Natural killer cell treated with Interleukin-12 subunit alpha and Interleukin-12 subunit beta and Interleukin-15 and Interleukin-18, amount 100 ng/mL, for 72 hours (primary cell): ENCODE measurements at places on chromosomes 13 and 19. TPM values are rescaled to one million over a fixed set of nuclear protein-coding genes. Genes with fewer than 3 reads are reported as not detected.

GRCh38 chr19:30227012-30227621, 145.1 kb upstream of the ZNF536 start:
- peaks cover 48% of the 10 kb centered on the region for H3K27me3 ChIP-seq
- H3K36me3 ChIP-seq: peaks cover 11% of the 10 kb centered on the region
- H3K27ac ChIP-seq: peak overlapping the region; percentile 31
- DNase-seq: no peak

GRCh38 chr13:113971471-113972231, 2.2 kb downstream of the C13orf46 start:
- H3K27me3 ChIP-seq: no peaks in the 10 kb centered on the region
- no peak overlapping the region for H3K27ac ChIP-seq
- no peaks in the 10 kb centered on the region for H3K36me3 ChIP-seq
- H3K4me3 ChIP-seq: no peak overlapping the region
- DNase-seq: peak; percentile 52

DNA sequence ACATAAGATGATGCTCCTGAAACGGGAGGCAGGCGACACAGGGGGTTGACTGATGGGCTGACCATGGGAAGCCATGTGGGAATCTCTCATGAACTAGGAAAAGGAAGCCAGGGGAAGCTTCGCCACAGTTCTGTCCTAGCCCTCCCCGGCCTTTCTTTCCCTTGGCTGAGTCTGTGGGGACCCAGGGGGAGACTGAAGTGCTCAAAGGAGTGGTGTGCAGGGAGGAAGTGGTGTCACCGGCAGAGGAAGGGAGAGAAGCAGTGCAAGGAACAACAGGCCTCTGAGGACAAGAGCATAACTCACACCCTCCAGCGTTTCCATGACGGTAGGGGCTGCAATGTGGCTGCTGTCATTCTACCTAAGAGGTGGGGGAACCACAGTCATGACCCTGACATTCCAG, 1.1 kb downstream of the KIR3DL3 start:
- no peak overlapping the region for H3K27ac ChIP-seq
- H3K36me3 ChIP-seq: peaks cover 11% of the 10 kb centered on the region
- peaks cover 20% of the 10 kb centered on the region for H3K27me3 ChIP-seq
- no peak for DNase-seq

Gene ZNF865
- total RNA-seq: 20.7 TPM

DNA sequence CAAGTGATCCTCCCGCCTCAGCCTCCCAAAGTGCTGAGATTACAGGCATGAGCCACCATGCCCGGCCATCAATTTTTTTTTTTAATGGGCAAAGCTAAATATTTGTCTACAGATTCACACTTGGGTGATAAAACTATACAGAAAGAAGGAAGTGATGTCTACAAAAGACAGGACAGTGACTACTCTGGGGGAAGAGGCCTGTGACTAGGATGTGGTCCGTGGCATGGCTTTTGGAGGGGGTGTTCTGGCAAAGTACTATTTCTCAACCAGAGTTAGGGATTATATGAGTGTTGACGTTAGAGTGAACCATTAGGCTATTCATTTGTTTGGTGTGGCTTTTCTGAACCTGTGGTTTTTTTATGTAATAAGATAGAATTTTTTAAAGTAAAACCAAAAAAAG, 42.7 kb downstream of the INSR start:
- DNase-seq: no peak
- no peaks in the 10 kb centered on the region for H3K36me3 ChIP-seq
- H3K27ac ChIP-seq: no peak overlapping the region
- no peaks in the 10 kb centered on the region for H3K27me3 ChIP-seq
- no peak overlapping the region for H3K4me3 ChIP-seq

DNA sequence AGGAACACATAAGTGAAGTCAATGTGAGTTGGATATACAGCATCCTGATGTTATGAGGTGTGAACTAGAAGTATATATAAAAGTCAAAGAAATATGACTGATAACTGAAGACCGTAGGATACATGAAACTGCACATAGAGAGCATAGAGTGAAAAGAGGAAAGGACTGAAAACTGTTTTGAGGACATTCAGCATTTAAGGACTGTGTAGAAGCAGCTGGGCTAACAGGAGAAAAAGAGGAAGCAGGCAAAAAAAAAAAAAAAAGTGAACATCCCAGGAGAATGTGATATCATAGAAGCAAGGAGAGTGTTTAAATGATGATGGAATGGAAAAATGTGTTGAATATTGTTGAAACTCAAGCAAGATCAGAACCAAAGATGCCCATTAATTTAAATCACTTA, 363.5 kb downstream of the PCDH20 start:
- no peak overlapping the region for H3K27ac ChIP-seq
- no peaks in the 10 kb centered on the region for H3K4me1 ChIP-seq
- no peaks in the 10 kb centered on the region for H3K36me3 ChIP-seq
- no peaks in the 10 kb centered on the region for H3K27me3 ChIP-seq
- no peak overlapping the region for H3K4me3 ChIP-seq
- no peak for DNase-seq
